Stimulated activated CD8-positive, alpha-beta memory T cell treated with anti-CD3 and anti-CD28 coated beads, Interleukin-15, amount 100 ng/mL, for 24 hours (primary cell): ENCODE measurements at places on chromosomes 3 and 15.

DNA sequence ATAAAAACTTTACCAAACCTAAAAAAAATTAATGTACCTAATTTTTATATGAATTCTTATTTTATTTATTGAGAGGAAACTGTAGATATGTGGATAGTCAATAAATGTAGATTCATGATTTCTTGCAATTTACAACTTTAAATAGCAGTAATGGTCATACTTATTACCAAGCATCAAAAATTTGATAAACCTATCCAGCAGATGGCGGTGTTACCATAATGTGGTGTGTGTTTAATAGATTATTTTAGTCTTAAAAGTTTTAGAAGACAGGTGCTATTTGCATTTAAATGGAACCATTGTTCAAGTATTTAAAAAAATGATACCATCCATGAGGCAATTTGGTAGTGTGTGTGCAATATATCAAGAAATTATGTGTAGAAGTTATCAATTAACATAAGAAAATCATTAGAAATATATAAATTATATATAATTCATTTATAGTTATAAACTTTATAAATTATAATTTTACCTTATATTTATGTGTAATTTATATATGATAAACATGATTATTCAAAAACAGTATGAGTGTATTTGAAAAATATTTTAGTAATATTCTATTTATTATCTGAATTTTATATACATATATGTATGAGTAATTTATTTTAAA is 176.0 kb upstream of the BCHE start:
- DNase-seq = no peak

GRCh38 chr3:12954891-12955650 is 113.7 kb upstream of the RPL32 start:
- DNase-seq = no peak

DNA sequence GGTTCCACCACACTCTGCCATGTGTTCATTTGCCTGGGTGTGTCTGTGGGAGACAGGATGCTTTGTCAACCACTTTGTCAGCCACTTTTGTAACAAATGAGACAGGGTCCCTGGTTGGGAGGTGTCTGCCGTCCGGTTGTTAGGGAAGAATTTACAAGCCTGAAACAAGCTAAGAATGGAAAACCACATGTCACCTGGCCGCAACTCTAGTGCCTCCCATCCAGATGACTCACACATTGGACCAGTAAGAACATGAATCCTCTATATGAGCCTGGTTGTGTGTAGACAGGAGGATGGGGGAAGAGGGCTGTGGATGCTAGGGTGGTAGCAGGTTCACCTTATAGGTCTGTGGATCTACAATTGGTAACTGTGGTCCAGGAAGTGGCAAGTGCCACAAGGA is 335.3 kb downstream of the CLSTN2 start:
- no peak for DNase-seq

- no peak for DNase-seq
Measured at GRCh38 chr15:73799466-73799865, 46.3 kb upstream of the INSYN1 start.

GRCh38 chr3:148309390-148310035 is 388.2 kb upstream of the AGTR1 start:
- no peak for DNase-seq

GRCh38 chr3:160719710-160720109 is 36.3 kb upstream of the PPM1L start:
- DNase-seq = no peak

DNA sequence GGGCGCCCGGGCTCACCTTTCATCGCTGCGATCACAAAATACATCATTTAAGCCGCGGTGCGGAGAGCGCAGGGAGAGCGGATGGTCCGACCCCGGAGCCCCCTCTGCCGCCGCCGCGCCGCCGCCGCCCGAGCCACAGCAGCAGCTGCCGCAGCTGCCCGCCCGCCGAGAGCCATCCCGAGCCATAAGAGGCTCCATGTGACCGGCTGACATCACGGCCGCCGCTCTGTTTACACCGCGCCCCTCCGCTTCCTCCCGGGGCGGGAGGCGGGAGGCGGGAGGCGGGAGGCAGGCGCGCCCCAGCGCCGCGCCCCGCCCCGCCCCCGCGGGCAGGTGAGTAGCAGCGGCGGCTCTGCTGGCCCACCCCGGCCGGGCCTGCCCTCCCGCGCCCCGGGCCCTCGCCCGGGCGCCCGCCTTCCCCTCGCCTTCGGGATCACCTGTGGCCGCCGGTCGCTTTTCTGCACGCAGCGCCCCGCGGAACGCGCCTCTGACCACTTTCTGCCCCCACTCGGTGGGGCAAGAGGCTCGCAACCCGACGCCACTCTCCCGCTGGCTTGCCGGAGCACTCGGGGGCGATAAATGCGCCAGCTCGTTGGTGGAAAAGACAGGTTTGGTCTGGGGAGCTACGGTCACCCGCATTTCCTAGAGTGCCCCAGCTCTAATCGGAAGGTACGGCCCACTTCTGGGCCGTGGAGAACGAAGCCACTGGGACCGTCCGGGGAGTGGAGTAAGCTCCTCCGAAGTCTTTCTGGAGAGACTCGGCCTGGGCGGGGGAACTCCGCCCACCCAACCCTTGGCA is 113.6 kb upstream of the ICE2 start:
- peak; percentile 60 for DNase-seq

GRCh38 chr3:116663161-116664110 is 46.1 kb upstream of the TUSC7 start:
- no peak for DNase-seq

- no peak for DNase-seq
Measured at GRCh38 chr3:147943265-147943945, 534.2 kb downstream of the ZIC1 start.

GRCh38 chr15:62390791-62391640 is 225.9 kb upstream of the C2CD4B start:
- DNase-seq = no peak

- peak; percentile 26 for DNase-seq
Measured at GRCh38 chr15:24956111-24956838, 1.5 kb downstream of the SNRPN start.

- no peak for DNase-seq
Measured at GRCh38 chr3:63168179-63168578, 109.9 kb upstream of the SYNPR start.

GRCh38 chr3:136255672-136256406 is 5.7 kb downstream of the PCCB start:
- no peak for DNase-seq

GRCh38 chr3:172238188-172238587 is 198.8 kb downstream of the FNDC3B start:
- no peak for DNase-seq

- no peak for DNase-seq
Measured at GRCh38 chr3:105982207-105982606, 113.4 kb upstream of the CBLB start.

- DNase-seq = no peak
Measured at GRCh38 chr15:99994849-99995248, 261.6 kb upstream of the LYSMD4 start.

DNA sequence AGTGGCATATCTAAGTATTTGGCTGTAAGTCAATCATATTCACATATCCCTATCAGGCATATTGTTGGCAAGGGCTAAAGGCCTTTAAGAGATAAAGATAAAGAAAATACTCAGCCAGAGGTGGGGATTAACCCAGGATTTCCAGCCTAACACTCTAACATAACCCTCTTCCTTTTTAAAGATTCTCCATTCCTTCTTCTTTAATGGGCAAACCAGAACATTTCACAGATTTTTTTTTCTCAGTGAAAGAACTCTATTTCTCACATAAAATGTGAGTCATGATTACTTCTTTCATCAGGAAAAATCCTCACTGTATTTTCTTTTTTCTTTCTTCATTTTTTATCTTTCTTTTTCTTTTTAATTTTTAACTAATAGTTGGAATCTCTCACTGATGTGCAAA is 200.4 kb downstream of the NR1D2 start:
- DNase-seq = no peak

DNA sequence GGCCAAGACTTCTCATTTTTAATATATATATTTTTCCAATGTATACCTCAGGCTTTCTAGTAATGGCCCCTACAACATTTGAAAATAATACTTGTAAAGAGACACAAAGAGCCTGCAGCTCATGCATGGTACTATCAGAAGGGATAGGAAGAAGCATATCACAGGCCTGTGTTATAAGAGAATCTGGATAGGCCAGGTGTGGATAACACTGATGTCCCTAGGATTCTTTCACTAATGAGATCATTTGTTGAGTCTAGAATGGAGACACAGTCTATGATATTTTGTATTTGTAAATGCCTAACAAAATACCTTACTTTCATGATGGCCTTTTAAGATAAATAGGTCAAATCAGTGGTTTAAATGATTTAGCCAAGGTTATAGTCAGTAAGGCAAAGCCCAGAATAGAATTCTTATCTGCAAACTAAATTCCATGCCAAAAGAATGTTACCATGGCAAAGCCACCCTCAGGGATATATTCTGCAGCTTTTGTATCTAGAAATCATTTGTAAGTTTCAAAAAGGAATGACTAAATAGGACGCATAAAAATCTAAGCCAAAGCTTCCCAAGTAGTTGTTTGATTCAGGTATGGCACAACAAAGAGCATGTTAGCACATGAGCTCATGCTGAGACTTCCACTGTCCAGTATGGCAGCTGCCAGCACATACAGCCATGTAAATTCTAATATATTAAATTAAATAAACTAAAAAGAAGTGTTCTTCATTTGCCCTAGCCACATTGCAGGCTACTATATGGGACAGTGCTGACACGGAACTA is 10.0 kb downstream of the DCP1A start:
- no peak for DNase-seq

GRCh38 chr3:138349926-138350665 is 1.7 kb downstream of the MRAS start:
- DNase-seq = no peak

- DNase-seq = no peak
Measured at GRCh38 chr15:74027688-74028087, 33.2 kb downstream of the PML start.

- no peak for DNase-seq
Measured at GRCh38 chr3:66889750-66890494, 108.2 kb upstream of the KBTBD8 start.

DNA sequence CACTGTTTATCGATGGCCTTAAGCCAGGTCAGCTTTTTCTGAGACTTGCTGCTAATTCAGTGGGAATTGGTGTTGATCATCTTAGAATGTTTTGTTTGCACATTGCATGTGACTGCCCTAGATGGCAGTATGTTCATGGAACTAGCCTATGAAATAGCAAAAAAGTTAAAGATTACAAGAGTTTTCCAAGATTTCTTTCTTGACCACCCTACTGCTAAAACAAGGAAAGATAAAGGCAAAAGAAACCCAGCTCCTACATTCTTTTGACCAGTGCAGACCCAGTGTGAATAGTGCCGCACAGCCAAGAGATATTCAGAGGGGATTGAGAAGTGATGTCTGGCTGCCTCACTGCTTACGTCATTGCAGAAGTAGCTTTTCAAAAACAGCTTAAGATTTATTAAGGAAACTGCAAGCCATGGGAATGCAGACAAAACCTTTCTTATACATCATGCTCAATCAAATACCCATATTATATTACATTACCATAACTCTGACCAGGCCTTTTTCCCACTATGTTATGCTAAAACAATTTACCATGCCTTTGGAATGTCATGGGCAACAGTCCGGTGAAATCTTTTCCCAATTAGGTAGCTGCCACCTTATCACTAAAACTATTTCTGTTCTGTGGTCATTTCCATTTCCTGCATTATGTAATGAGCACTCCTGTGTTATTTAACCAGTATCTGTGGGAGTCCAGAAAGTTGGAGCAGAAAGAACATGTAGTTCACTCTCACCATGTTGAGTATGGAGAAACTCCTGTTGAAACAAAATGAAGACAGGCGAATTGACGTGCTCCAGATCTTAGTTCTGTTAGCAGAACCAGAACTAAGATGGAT is 6.0 kb downstream of the PHLDB2 start:
- DNase-seq = no peak

DNA sequence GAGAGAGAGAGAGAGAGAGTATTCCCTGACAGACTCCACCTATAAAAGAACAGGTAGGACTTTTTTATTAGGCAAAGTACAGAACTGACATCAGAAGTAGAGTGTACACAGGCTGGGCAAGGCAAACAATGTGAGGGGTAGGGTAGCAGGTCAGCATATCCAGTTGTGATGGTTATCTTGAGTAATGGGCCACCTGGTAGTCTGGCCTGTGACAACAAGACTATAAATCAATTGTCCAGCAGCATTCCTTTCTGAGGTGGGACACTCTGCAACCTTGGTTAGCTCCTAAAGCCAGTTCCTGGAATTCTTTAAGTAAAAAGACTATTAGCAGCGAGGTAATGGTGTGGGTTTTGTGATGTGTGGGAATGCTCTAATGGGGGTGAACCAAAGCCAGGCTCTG is 14.9 kb upstream of the TMCC1 start:
- DNase-seq = no peak

DNA sequence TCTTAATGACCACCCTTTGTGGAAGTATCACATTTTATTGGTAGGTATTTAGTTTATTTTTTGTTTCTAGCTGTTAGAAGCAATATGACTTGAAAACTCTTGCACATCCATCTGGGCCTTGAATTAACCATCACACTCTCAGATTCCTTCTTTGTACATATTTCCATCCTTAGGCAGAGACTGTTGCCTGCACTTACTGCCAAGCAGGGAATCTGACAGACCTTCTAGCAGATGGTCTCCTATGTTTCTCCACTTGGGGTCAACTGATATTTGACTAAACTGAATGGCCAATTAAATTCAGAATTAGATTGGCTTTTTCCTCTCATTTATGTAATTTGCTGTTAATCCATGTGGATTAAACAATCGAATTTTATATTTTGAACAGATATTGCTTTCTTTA is 324.9 kb upstream of the TGFBR2 start:
- DNase-seq = no peak
